ENCODE measurements at places on chromosomes 7 and 10.

GRCh38 chr7:77536413-77537135 lies 521 bp upstream of the PTPN12 start:
- DNase-seq, result peak; percentile 98

DNA sequence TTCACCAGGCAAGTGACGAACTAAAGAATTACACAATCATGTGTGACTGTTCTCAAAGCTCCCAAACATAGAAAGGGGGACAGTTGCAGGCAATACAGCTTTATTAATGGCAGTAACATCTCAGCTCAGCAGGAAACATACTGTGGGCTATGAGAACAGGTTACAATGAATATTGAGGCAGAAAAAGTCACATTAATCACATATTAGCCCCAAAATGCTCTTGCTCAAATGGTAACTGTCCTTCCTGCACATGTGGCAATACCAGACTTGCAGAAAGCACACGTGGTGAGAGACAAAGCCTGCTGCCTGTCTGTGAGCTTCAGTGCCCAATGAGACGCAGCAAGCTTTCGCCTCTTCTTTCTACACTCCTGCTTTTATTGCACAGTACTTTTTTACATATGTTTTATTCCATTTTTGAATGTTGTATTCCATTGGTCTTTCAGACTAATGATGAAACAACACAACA lies 104.9 kb upstream of the ACBD5 start:
- peak; percentile 10 for DNase-seq

- DNase-seq, result no peak
Measured at GRCh38 chr10:34161777-34162370, 653.2 kb downstream of the PARD3 start.

DNA sequence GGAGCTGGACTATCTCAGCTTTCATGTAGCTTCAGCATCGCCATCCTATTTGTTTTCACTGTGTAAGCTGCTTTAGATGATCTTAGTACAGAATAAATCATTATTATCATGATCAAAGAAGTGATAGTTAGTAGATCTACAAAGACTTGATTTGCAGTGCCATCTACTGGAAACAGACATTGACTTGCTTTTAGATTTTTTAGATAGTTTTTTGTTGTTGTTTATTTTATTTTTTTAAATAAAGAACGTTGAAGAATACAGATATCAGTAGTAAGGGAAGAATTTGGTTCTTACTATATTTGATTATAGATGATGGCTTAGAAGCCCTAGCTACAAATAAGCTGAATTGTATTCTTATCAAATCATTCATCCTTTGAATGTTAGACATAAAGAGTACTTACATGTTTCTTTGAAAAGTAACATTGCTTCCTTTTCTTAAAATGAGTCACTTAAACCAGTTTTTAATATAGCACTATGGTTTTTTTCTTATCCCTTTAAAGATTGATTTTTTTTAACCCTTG lies 6.3 kb upstream of the SFMBT2 start:
- peak; percentile 58 for DNase-seq

DNA sequence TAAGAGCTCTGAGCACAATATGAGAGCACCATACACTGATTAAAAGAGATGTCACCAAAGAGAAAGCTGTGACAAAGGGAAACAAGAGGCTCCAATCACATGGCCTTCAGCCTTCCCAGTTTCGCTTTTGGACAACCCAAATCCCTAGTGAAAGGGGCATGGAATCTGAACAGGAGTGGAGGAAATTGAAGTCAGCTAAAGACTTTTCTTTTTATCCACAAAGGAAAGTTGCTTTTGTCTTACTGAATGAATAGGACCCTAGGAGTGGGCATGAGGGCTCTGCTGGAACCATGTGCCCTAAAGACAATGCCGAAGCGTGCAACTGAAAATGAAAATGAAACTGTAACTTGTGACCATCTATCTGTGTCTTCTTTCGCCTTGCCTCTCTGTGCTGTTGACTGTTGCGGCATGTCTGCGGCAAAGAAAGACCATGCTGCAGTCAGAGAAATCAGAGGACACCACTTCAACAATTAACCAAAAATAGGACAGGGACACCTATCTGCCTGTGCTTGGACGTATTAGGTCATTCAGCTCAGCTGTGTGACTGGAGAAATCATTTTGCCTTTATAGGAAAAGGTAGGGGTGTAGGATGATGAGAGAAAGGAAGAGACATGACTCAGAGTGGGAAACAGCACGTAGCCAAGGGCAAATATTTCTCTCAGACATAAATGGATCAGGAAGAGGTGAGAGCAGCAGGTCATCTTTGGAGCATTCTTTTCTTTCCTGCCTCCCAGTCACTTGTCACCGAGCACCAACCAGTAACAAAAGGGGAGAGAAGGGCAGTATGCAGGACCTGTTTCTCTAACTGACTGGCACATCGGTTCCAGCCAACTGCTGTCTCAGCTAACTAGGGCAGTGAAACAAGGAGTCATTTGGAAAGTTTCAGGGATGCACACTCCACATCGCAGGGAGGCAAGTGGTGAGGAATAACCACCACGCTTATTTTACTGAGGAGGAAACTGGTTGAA lies 12.3 kb downstream of the CAV2 start:
- no peak for DNase-seq

- DNase-seq, result no peak
Measured at GRCh38 chr7:27906385-27907091, 166.6 kb downstream of the TAX1BP1 start.

DNA sequence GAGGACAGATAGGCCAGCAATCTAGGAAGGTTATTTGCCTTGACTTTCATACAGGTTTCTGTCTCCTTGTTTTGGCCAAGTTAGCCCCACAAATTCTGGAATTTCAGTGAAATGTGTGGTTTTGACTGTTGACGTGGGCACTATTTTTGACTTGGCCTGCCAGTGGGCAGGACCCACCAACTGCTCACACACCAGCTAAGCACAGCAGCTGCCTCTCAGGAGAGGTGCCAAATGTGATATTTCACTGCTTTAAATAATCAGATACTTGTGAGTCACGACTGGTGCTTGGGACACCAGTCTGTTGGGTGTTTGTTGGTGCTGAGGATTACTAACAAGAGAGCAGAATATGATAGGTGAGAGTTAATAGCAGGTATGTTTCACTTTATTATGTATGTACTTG lies 409.7 kb upstream of the MTPN start:
- DNase-seq, result peak; percentile 13

DNA sequence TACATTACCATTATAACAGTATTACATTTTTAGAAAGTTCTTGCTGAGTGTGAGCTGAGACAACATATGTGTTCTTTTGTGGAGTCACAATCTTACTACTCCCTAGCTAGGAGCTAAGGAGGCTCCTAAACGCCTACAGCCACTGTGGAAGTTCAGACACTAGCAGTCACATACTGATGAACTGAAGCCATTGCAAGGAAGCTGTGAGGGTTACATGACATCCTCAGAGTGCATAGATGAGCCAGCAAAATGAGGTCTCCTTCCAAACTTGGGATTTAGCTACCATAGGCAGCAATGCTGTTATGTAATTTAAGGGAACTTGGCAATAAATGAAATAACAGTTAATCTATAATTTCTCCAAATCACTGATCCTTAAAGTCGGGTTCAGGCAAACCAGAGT lies 10.8 kb upstream of the ST7 start:
- DNase-seq, result no peak

GRCh38 chr7:109582211-109582610 lies 1012.5 kb downstream of the DNAJB9 start:
- no peak for DNase-seq

DNA sequence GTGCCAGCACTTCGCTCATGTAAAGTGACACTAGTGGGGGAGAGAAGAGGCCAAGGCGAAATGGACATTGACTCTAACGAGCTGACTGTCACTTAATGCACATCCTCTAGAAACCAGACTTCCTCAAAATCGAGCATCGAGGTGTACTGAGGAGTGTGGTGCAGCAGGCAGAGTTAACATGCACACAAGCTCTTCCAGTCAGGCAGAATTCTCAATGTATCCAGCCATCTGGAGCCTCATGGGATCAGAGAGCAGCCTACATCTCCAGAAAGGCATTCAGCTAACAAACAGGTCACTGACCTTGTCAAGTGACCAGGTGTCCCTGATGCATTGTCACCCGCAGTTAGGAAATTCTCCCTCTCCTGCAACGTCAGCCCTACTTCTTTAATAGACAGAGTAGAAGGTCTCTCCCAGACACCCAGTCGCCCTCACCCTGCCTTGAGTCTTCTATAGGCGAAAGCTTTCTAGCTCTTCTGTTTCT lies 259.8 kb upstream of the AOAH start:
- DNase-seq, result no peak

DNA sequence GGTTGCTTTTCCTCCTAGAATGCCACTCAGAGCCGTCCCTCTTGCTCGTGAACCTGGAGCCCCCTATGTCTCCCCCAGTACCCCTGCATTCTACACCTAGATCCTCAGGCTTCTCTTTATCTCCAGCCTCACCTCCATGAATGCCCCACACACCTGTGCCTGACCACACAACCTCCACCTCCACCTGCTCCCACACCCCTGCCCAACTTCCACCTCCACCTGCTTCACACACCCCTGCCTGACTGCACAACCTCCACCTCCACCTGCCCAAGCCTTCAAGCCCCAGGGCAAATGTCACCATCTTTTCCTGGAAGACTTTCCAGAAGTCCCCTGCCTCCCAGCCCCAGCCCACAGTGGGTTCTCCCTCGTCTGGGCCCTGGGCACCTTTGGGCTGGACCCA lies 6.9 kb upstream of the LFNG start:
- no peak for DNase-seq

DNA sequence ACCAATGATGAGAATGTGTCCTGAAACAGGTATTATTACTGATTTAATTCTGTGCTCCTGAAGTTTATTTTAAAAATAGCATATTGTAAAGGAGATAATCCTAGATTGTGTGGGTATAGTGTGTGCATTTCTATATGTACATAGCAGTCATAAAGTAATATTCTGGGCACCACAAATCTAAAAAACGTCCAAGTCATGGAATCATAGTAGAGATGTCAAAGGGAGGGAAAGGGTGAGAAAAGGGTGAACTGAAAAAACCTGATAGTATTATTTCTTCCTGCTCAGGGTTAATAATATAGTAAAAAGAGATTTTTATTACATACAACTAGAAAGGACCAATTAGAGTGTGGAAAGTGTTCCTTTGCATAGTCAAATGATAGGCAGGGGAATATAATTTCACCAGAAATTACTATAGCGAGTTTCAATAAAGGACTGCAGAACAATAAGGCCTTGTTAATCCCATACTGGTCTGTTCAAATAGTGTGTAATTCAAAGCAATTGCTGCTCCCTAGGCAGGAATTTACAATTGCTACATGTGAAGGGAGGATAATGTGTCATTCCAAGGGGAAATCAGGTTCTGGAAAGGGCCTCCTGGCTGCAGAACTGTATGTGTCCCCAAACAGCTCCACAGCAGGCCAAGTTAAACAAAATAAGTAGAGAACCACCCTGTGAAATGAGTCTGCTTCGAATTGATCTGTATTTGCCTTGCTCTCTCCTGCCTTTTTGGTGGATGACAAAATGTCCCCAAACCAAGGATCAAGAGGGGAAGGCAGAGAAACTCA lies 42.5 kb upstream of the KMT2E start:
- no peak for DNase-seq

- DNase-seq, result no peak
Measured at GRCh38 chr7:47988496-47989386, 9.3 kb upstream of the HUS1 start.

- DNase-seq, result no peak
Measured at GRCh38 chr10:25061711-25062449, 45.5 kb downstream of the THNSL1 start.

- peak; percentile 96 for DNase-seq
Measured at GRCh38 chr10:110679486-110680272, 35.5 kb downstream of the RBM20 start.

DNA sequence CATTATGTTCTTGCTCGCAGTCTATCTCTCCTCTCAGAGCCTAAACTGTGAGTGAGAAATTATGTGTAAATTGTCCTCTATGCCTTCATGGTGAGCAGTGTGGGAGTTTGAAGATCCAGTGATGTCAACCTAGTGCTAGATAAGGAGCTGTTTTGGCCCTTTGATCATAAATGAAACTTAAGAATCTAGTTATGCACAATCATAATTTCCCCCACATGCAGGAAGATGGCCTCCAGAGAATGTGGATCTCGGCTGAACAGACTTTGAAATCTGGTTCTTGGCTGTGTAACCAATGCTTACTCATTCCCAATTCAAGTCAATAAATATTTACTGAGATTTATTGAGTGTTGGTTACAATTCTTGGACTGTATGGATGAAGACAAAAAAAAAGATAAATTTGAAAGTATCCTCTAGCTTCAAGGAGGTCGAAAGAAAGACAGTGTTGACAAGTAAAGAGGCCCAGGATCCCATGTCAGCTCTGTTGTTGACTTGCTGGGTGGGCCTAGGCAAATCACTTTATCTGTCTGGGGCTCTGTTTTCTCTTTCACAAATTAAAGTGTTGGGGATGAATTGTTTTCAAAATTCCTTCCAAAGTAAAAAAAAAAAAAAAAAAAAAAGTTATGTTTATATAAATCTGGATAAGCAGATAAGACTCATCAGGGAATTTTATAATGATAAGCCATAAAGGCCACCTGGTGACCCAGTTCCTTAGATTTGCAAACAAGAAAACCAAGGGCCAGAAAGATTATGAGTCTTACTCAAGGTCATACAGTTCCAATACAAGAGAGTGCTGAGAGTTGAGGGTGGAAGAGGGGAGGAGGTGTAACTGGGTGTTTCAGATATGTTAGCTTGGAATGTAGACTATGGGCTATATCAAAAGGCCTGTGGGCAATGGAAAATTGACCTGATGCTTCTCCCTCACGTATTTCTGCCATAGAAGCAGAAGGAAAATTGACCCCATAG lies 969.9 kb downstream of the KCNMA1 start:
- DNase-seq, result peak; percentile 3
